ENCODE measurements at places on chromosomes 6 and 20. TPM values are rescaled to one million over a fixed set of nuclear protein-coding genes. Genes with fewer than 3 reads are reported as not detected.

The RPRD1B gene
- 23.1 TPM for total RNA-seq

The SCRT2 gene
- not detected for total RNA-seq

The C6orf132 gene
- 155 TPM for total RNA-seq

The GLYATL3 gene
- total RNA-seq, result not detected

The TSBP1 gene
- total RNA-seq, result not detected

The CST5 gene
- total RNA-seq, result not detected

The MKKS gene
- total RNA-seq, result 13.0 TPM

The PGC gene
- total RNA-seq, result not detected

The MDFI gene
- 42.7 TPM for total RNA-seq

The SLC17A3 gene
- total RNA-seq, result not detected

The BHLHE23 gene
- total RNA-seq, result not detected

The GPR63 gene
- 0.20 TPM for total RNA-seq

The HSPA12B gene
- total RNA-seq, result 5.8 TPM

The CST3 gene
- 348 TPM for total RNA-seq

The LRRC1 gene
- total RNA-seq, result 62.5 TPM

The ZNF311 gene
- 0.69 TPM for total RNA-seq

The SIRPB1 gene
- total RNA-seq, result 2.6 TPM

The MED23 gene
- total RNA-seq, result 20.1 TPM

The SEL1L2 gene
- total RNA-seq, result not detected

The ELOVL4 gene
- 134 TPM for total RNA-seq

The TRERF1 gene
- total RNA-seq, result 8.0 TPM

The CRIP3 gene
- 0.30 TPM for total RNA-seq

The GRM4 gene
- total RNA-seq, result not detected

The NEU1 gene
- total RNA-seq, result 47.6 TPM

The PNLDC1 gene
- total RNA-seq, result 0.57 TPM

The SLC32A1 gene
- total RNA-seq, result not detected

The UST gene
- 18.9 TPM for total RNA-seq

The FILIP1 gene
- 0.38 TPM for total RNA-seq

The NUDT3 gene
- 10.0 TPM for total RNA-seq

The POLR1C gene
- 38.0 TPM for total RNA-seq

The XKR7 gene
- total RNA-seq, result not detected

The MAPK13 gene
- total RNA-seq, result 94.4 TPM

The GPLD1 gene
- 43.0 TPM for total RNA-seq

The STX16 gene
- 36.0 TPM for total RNA-seq

The POPDC3 gene
- total RNA-seq, result not detected

The KCNK16 gene
- not detected for total RNA-seq

All from lower leg skin (tissue), 4 donors.